ENCODE measurements at places on chromosomes 4 and X.

GRCh38 chr4:31877429-31877828 is 1157.3 kb downstream of the PCDH7 start:
- DNase-seq: no peak

DNA sequence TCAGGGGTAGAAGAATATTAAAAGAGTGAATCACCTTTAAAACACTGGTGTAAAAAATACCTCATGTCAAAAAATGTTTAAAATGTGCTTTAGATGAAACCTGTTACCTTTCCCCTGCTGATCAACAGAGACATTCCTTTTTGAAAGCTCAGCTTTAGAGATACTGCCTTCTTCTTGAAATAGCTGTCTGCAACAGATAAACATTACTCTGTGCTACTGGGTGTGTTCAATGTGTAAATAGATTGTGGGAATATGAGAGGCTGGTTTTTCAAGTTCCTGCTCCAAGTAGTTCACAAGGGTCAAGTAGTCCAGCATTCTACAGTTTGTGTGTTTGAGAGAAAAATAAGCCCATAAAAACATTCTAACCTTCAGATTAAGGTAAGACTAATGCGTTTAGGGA is at the start of gene SYTL5:
SYTL5 (plus strand) TSS at position 263 of the 400 bp plus-strand sequence. CDS start 27,337 bp downstream, outside the sequence.
- no peak for DNase-seq

DNA sequence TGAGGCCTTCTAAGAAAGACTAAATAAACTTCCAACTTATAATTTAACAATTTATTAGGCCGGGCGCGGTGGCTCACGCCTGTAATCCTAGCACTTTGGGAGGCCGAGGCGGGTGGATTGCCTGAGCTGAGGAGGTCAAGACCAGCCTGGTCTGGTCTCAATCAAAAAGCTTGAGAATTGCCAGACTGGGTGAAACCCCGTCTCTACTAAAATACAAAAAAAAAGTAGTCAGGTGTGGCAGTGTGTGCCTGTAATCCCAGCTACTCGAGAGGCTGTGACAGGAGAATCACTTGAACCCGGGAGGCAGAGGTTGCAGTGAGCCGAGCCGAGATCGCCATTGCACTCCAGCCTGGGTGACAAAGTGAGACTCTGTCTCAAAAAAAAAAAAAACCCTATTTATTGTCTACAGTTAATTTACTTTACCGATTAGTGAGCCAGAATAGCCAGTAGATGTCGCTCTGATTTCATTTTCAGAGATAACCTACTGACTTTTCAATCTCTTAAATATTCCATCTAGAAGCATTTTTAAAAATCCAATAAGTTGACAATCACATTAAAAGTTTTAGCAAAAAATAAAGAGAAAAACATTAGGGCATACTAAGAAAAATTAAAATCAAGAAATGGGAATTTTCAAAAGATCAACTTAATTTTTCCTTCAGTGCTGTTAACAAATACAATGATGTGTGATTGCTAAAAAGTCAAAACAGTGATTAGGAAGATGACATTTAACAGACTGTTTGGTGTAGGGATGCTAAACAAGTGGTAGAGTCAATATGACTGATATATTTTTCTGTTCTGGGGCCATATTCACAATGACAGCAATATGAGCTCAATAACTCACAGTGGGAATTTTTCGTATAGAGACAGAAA is 4.3 kb upstream of the SHROOM3 start:
- no peak for DNase-seq

GRCh38 chr4:48945981-48946380 is 39.4 kb upstream of the OCIAD2 start:
- DNase-seq: no peak

DNA sequence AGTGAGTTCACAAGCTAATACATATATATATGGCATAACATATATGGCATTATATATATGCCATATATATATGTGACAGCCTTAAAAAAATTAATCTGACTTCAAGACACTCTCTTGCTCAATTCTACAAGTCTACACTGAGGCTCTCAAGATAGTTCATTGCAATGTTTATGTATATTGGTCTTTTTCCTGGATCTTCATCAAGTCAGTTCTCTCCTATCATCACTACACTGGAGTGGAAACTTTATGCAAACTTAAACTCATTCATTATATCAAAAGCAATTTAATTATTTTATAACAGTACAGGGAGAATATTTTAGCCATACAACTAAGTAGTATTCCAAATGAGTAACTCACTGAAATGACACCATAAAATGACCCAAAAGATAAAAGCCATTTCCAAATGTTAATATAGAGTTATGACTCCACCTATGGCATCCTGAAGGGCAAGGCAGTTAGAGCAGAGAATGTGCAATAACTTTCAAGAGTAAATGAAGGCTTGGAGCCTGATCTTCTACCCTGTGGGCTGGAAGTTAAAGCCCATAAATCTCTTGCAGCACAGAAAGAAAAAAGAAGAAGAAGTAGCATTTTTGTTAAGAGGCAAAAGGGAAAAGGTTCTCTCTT is 176.3 kb upstream of the SLIT2 start:
- DNase-seq: no peak

DNA sequence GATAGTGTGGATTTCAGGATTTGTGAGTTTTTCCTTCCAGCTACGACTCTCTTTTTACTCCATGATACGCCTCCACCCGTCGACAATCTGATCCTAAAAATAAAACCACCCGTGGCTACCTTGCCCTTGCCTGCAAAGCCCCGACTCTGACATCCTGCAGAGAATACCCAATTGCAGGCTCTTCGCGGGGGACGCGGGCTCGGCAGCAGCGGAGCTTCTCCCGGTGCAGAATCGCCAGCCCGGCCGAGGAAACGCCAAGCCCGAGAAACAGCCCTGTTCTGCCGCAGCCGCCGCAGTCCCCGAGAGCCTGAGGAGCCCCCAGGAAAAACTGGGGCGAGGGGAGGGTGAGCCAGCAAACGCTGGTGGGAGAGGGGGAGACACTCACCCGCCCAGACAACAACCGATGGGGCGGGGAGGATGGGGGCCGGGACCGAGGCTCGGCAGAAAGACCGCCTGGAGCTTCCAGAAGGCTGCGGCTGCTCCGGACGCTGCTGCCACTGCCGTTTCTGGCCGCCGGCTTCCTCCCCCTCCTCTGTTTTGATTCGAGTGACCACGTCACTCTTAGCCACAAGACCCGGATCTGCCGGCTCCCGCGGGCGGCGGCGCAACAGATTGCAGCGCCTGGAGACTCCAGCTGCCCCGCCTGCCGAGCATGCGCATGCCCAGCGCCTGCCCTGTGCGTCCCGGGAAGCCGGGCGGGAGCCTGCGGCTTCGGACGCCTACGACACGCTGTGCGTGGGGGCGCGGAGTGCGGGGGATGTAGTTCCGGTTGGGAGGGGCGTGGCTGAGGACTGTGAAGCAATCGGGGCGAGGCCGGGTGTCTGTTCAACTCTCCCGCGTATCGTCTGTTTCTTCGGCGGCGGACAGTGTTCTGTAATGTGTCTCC is at the start of gene SMIM14:
SMIM14 (minus strand) TSS at position 512 of the 886 bp plus-strand sequence. CDS start 33,720 bp downstream, outside the sequence.
- peak; percentile 99 for DNase-seq

DNA sequence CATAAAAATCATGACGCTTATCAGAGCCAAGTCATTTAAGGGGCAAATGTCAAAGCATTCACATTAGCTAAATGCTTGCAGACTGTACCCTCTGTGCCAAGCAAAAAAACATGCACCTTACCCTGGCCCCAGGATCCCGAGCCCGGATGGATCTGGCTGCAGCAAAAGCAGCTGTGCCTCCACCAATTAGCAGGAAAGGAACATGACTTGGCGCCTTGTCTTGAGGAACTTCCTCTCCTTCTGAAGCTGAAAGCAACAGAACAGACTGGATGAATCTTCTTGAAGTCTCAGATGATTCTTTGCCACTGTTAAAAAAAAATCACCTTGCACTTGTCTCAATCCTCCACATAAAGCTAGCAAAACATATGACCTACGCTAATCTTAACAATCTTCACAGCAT is 18.0 kb downstream of the AIFM1 start:
- DNase-seq: no peak

DNA sequence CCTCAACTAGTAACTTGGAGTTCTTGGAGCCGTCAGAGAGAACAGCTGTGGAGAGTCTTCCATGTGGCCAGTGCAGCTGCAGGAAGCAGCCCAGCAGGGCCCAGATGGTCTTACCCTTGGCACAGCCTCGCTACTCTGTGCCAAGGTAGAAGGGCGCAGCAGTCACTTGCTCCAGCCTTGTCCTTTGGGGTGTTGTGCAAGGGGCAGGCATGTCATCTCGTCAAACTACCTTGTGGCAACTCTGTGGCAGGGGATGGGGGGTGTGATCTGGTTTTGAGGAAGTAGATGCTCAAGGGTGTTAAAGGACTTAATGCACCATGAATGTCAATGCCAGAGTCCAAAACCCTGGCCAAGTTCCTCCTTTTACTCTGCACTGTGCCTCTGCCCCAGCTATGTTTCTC is 34.2 kb upstream of the TBC1D14 start:
- DNase-seq: no peak

DNA sequence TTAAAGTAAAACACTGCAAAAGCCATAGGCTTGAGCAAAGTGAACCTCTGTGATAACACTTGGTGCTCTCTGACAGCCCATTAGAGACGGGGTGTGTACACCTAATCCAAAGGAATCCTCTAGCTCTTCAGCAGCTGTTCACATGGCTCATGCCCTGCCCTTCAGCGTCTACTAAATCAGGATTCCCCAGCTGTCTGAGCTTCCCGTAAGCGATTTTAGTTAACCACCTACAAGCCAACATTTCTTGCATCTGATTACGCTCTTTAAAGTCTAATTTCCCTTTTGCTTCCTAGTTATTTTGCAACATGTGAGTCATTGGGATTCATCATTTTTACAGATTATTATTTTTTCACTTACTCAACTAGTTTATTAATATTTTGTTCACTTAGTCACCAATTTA is 6.5 kb downstream of the DMD start:
- no peak for DNase-seq

GRCh38 chrX:78024349-78025059 is 55.1 kb upstream of the PGAM4 start:
- DNase-seq: no peak

DNA sequence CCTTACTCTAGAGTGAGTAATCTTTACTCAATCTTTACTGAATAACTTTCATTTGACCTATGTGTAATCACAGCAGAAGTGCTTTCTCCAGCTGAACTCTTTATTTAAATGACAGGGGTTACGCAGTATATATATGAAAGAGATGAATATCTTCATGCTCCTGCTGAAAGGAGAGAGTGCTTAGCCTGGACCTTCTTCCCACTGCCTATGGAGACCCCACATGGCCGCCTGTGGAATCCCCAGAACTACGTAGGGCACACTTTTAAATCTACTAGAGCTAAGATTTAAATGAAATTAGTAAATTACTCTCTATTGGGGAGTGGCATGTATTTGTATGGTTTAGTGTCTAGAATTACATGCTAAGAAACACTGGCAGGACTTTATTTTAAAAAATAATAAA is 391.2 kb downstream of the ANKRD50 start:
- DNase-seq: no peak

- DNase-seq: no peak
Measured at GRCh38 chrX:153974003-153974725, 1.6 kb downstream of the TMEM187 start.

GRCh38 chr4:2843941-2844584 is 419 bp downstream of the ADD1 start:
- peak; percentile 73 for DNase-seq

- peak; percentile 13 for DNase-seq
Measured at GRCh38 chr4:7337196-7338058, 97.3 kb downstream of the PSAPL1 start.

DNA sequence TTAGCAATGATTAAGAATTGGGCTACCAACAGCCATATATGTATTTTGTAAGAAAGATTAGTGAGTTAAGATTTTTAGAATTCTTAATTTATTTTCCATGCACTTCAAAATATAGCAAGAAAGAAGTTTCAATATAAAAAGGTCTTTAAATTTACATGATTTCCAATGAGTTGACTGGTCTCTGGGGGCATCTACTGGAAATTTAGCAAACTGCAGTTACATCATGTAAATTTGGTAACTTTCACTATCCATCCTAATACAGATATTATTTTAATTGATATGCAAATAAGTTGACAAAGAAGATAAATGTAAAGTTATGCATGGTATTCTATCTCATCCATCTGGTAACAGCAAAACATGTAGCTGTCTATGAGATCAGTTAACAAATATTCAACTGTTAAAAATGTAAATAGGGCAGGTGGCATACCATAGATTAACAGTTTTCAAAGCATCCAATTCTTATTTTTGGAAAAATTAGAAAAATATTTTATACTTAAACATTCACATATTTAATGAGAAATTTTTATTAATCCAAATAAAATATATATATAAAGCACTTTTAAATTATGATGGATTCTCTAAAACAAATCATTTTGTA is 29.1 kb downstream of the TTC29 start:
- DNase-seq: no peak

DNA sequence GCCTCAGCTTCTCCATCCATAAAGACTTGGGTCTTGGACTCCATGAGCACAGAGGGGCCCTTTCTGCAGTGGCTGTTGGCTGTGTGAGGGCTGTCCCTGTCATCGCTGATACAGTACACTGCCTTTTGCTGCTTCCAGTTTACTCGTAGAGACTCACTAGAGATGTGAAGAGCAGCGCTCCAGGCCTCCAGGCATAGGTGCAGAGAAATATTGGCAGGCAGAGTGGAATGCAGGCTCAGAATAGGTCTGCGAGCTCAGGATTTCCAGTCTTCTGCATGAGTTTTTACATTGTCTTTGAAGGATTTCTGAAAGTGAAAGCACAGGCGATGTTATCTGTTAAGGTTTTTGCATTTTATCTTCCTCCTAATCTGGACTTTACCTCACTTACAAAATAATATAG is 97.4 kb downstream of the AASDH start:
- no peak for DNase-seq

DNA sequence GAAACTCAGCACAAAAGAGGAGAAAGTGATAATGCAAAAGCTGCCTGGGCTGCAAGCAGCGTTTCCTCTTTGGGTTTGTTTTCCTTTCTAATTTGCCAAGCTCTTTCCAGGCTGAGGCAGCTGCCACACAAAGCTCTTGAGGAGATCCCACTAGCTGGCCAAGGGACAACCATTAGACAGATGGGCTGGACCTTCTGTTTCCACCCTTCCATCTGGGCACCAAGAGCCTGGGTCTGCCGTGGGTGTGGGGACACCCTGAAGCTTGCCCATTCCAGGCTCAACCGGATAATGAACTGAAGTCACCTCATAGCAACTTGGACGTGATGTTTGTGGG is 194.6 kb upstream of the C1QTNF7 start:
- no peak for DNase-seq

DNA sequence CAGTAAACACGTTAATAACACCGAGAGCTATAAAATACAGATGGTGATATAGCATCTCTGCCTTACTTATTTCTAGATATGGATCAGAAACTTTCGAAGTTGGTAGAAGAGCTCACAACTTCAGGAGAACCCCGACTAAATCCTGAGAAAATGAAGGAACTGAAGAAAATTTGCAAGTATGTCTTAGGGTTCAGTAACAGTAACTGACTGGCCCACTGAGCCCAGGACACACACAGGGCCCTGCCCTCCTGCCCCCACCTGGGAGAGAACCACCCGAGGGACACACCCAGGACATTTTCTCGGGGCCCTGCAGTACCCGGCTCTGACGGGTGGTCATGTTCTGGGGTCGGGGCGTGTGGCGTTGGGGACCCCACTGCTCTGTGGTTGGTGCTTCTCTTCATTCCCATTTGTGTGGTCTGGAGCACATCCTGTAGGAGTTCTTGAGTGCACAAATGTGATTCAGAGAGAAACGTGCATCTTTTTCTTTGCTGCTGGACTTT is 1.1 kb downstream of the UVSSA start:
- no peak for DNase-seq

Measured in ovary (tissue), 10 donors.